AG09309 (cell line): ENCODE measurements at places on chromosomes 5 and 9.

GRCh38 chr5:173829826-173830225, 58.3 kb upstream of the CPEB4 start:
- no peak for DNase-seq

DNA sequence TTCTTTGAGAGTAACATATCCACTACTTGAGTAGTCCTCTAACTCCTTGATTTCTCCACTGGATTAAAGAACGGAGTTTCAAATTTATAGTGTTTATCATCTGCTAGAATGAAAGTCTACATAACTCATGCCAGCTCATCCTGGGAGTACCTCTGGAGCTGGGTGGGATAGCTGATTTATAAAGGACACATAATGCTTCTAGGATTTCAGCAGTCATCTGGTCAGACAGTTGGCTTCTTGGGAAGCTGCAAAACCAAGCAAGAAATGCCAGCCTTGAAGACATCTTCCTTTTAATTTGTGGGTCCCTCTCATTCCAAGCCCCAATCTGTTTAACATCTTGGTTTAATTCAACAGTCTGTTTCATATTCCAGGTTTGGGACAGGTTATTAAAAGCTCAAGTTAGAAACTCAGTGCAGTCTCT, 3.2 kb downstream of the GALNT10 start:
- DNase-seq = no peak

DNA sequence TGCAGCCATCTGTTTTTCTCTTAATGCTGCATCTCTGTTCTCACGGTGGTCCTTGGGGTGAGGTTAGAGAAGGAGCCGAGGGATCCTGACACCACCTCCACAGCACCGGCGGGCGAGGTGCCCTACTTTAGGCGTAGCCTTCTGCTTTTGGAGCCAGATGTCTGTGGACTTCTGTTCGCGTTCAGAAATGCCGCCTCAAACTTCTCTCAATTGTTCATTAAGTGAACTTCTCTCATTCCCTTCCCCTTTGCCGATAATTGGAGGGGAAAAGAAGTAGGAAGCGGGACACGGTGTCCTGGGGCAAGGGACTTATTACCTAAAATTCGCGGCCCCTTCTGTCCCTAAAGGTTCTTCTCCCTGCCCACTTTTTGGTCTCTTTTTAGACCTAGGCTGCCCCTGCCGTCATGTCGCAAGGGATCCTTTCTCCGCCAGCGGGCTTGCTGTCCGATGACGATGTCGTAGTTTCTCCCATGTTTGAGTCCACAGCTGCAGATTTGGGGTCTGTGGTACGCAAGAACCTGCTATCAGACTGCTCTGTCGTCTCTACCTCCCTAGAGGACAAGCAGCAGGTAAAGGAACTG, 455 bp downstream of the KIF20A start:
- no peak for DNase-seq

GRCh38 chr9:92988215-92988768, 41.0 kb downstream of the FGD3 start:
- no peak for DNase-seq

GRCh38 chr5:101424530-101425175, 521.6 kb upstream of the ST8SIA4 start:
- peak; percentile 71 for DNase-seq

- no peak for DNase-seq
Observed at GRCh38 chr9:89353989-89354388, 35.7 kb downstream of the SECISBP2 start.

DNA sequence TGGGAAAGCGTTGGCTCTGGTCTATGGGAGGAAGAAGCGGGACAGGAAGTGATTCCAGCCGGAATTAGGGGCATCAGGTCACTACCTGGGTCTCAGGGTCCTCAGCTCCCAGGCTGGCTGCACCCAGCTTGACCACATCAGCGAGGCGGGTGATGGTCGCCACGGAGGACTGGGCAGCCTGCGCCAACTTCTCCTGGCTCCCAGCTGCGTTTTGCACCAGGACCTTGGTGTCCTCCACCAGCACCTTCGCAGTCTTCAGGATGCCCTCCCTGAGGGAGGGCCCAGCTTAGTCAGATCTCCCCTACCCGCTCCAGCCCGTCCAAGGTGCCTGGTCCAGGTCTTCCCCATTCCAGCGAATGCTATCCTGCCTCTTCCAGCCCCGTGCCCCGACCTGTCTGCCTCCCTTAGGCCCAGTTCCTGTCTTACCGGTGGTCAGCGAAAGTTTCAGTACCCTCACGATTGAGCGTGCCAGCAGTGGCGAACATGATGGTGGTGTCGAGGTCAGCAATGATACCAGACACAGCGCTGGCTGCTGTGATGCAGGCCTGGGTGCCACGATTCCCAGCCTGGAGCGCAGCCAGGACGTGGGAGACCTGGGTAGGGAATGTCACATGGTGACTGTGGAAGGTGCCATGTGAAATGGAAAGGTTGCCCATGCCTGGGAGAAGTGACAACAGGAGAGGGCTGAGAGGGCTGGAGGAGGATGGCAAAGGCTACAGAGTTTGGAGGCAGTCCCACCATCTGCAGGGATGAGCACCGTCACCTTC, 14.4 kb upstream of the TPM2 start:
- no peak for DNase-seq

GRCh38 chr5:108818613-108819272, 71.0 kb downstream of the FER start:
- DNase-seq = peak; percentile 10

- no peak for DNase-seq
Observed at GRCh38 chr5:179806250-179807048, at the start of gene MGAT4B. TSS of gene MGAT4B (minus strand) at chr5:179806866. CDS start at chr5:179806583, 283 bp downstream.

- DNase-seq = no peak
Observed at GRCh38 chr5:32839106-32839505, 128.0 kb downstream of the NPR3 start.

- no peak for DNase-seq
Observed at GRCh38 chr5:1666812-1667588, 132.6 kb downstream of the MRPL36 start.

- no peak for DNase-seq
Observed at GRCh38 chr5:157578079-157578780, 2.7 kb upstream of the ADAM19 start.

GRCh38 chr9:130453487-130453886, 8.7 kb downstream of the ASS1 start:
- no peak for DNase-seq

GRCh38 chr5:95619096-95619495, 791 bp upstream of the GPR150 start:
- no peak for DNase-seq

- no peak for DNase-seq
Observed at GRCh38 chr9:112437406-112437805, 49.2 kb upstream of the KIAA1958 start.

DNA sequence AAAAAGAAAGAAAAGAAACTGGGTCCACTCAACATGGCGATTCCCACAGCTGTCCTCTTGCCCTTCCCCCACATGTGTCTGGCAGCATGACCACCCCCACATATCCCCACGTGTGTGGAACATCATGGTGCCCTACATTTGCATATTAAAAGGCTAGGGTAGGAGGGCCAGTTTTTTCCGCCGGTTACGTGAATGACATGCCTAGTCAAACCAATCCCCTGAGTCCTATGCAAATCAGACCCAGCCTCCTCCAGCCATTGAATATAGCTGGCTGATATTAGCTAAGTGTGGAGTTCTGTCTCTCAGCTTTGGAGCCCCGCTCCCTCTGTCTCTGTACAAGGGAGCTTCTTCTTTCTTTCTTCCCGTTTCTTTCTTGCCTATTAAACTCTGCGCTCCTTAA, 33.0 kb upstream of the CCDC112 start:
- no peak for DNase-seq

GRCh38 chr9:123164285-123164684, 104.1 kb downstream of the STRBP start:
- no peak for DNase-seq

DNA sequence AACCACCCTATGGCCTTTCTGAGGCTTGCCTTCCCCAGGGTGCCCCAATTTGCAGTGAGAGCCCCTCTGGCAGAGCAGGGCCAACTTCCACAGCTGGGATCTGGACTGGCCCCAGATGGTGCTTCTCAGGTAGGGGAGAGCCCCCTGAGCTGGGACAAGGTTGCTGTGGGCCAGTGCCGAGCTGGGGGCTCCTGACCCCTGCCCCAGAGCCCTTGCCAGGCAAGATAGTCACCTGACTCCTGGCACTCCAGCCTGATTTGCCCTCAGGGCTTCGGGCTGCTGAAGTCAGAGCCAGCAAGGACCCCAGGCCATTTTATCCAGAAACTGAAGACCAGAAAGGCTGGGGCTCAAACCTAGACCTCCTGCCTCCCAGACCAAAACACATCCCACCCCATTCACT, 33.4 kb upstream of the AKNA start:
- no peak for DNase-seq

- no peak for DNase-seq
Observed at GRCh38 chr5:151259931-151260330, 6.9 kb downstream of the GM2A start.

DNA sequence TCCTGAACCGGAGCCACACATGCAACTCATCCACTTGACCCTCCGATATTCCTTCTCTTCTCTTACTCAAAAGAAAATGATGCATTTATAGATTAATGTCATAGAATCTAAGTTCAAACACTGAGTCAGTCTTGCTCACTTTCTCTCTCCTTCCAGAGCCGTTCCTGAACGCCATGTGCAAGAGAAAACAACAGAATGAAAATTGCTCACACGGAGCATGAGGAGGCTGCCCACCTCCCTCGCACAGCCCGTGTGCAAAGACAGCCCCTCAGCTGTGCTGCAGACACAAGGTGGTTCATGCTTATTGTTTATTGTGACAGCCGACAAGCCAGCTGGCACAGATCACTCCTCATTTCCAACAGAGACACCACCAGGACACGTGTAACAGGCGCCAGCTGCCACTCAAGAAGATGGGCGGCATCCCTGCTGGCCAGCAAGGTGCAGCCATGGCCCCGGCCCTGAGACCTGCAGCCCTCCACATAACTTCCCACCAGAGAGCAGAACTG, 290.8 kb downstream of the GLIS3 start:
- DNase-seq = no peak

- DNase-seq = no peak
Observed at GRCh38 chr9:136361754-136362449, 1.6 kb downstream of the DNLZ start.

- no peak for DNase-seq
Observed at GRCh38 chr5:50807661-50808060, 141.2 kb downstream of the PARP8 start.

DNA sequence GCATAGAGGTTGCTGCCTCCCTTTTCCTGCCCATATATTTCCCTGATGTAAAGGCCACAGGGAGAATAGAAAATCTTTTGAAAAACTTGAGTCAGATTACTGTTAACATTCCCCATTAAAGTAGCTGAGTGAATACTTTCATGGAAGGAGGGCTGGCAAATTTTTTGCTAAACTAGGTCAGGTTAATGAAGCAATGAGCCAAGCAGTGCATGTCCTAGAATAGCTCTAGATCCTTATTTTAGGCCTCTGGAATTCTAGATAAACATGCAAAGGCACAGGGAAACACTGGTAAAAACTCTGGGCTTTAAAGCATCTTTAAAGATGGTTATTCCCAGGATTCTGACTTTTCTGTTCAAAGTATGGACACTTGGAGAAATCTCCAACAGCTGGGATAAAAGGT, 27.9 kb downstream of the TTC1 start:
- DNase-seq = no peak

- no peak for DNase-seq
Observed at GRCh38 chr5:93299681-93300308, 281.2 kb downstream of the NR2F1-AS1 start.

DNA sequence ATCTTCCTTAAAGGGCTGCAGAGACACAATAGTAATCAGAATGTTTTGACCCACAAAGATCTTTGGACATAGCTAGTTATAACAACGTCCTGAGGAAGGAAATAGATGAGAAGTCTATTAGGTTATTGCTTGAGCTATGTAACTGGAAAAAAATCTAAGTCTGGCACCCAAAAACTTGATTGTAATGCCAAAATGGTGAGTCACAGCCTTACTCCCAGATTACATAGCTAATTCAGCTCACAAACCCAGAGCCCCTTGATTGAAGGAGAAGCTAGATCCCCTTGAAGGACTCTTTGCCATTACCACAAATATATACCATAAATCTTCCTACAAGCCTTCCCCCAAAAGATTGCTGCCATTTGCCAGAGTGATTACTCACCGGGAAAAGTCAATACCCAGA, 341.8 kb upstream of the KIF2A start:
- DNase-seq = no peak
